ENCODE measurements at places on chromosomes 7 and 10. TPM values are rescaled to one million over a fixed set of nuclear protein-coding genes. Genes with fewer than 3 reads are reported as not detected.

FRG2B gene
- not detected for total RNA-seq

CLDN15 gene
- 131 TPM for total RNA-seq

DPYSL4 gene
- 2.0 TPM for total RNA-seq

DNA sequence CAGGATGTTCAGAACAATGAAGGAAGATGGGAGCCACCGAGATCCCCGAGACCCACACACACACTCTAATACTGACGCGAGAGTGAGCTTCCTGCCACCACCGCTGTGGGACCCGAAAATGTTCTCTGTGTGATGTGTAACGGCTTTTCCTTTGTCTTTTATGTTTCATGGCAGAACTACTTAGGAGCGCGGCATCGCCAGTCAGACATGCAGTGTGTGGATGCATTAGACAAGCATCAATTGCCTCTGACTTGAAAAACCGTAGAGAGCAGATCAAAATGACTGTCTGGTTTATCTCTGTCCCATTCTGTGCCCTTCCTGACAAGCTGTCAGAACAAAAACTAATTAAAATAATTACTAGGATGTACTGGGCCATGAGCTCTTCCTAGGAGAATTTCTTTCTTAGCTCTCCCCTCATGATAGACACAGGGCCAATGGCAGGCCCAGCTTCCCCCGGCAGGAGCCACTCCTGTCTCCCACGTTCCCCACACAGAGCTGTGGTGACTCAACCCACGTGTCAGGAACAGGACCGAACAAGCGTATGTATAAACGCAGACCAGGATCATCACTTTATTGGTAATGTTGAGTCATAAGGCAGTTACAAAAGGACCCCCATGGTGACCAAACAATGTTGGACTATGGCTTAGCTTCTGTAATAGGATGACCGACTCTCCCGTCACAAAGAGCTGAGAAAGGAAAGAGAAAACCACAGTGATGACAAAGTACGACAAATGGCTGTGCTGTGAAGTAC, 705.0 kb downstream of the PARD3 start:
- no peaks in the 10 kb centered on the region for H3K27me3 ChIP-seq
- no peak for DNase-seq
- no peak overlapping the region for H3K4me3 ChIP-seq
- no peak overlapping the region for H3K27ac ChIP-seq
- H3K36me3 ChIP-seq, result peaks cover 14% of the 10 kb centered on the region

DNA sequence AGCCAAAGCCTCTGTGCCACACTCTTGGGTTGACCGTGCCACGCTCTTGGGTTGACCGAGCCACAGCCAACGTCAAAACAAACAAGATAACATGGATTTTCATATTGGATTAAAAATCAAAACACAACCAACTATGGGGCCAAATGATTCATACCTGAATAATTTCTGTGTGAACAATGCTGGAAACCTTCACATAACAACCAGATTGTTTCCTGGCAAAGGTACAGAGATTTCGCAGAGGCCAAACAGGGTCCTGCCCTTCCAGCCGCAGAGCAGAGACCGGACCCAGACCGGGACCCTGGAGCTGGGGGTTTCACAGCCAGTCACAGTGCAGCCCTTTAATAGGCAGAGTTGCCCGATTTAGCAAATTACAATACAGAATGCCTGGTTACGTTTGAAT, 40.5 kb downstream of the ITIH5 start:
- no peak for DNase-seq
- peak overlapping the region; percentile 49 for H3K27ac ChIP-seq
- H3K36me3 ChIP-seq, result no peaks in the 10 kb centered on the region
- peaks cover 15% of the 10 kb centered on the region for H3K4me1 ChIP-seq

Data from stomach (tissue), 19 donors.